NCI-H2107 (cell line): ENCODE measurements at places on chromosomes 12 and 14.

DNA sequence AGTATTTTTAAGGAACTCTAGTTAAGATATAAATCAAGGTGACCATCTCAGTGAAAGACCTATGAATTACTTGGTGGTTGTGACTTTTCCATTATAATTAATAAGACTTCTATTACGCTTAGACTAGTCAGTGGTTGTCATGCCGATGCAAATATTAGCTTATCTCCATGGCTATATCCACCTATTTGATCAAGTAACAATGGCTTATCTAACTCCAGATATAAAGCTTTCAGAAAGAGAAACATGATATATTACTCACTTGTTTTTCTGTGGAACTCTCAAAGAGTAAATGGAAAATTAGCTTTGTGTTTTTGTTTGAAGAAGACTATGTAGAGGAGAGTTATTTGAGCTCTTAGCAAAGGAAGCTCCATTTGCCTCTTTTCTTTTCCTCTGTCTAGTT, 323.8 kb upstream of the DCN start:
- no peak for DNase-seq

- DNase-seq: peak; percentile 26
Measured at GRCh38 chr14:50667684-50667995, 466 bp downstream of the SAV1 start.

GRCh38 chr12:6605421-6606330, 1.5 kb downstream of the CHD4 start:
- no peak for DNase-seq

- no peak for DNase-seq
Measured at GRCh38 chr12:47782372-47782770, 9.3 kb downstream of the SLC48A1 start.

- DNase-seq: no peak
Measured at GRCh38 chr14:75123991-75124390, 2.9 kb downstream of the NEK9 start.

- DNase-seq: no peak
Measured at GRCh38 chr14:60064491-60065072, 27.1 kb upstream of the PCNX4 start.

DNA sequence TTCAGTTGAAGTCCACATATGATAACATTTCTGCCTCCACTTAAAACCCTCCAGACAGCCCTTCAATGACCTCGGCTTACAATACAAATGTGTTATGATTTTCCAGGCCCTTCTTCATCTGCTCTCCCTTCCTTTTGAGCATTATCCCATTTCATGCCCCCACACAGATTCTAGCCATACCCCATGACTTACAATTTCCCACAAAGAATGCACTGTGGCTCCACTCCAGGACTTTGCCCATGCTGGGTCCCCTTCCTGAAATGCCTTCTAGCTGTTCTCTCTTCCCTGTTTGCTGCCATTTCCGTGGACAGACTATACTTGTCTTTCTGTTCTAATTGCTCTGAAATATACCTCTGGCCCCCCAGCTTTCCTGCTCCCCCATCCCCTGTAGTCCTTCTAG, 963.2 kb downstream of the DIO2 start:
- DNase-seq: no peak

DNA sequence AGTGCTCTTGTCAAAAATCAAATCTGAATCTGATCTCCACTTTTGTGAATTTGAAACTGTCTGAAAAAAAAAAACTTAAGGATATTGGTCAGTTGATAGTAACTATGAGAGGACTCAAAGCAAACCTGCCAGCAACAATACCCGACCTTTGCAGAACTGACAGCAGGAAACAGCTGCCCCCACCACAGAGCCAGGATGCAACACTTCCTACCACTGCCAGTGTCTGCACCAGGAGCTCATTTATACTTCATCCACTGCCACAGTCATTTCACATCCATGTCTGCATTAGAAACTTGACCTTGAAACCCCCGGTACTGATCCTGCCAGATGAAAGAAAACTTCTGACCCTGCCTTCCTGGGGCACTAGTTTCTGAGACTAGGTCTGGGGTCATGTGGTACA, 27.4 kb upstream of the RXYLT1 start:
- no peak for DNase-seq
